Left lobe of liver (tissue), 2 donors: ENCODE measurements at places on chromosomes 5 and 9.

DNA sequence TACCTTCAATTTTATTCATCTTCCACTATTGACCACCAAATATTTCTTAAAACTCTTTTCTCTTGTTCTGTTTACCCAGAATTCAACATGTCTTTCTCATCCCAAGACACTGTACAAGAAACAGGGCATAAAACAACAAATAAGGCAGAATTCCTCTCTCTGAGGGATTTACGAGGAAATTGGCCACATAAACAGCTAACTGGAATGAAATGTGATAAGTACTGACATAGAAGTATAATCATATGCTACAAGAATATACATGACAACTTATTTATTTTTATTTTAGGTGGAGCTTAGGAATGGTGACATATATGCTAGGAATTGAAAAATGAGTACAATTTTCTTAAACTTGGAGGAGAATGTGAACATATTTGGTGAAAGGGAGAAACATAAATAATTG is 48.8 kb upstream of the FBN2 start:
- DNase-seq: no peak

GRCh38 chr5:138653502-138653901 is 78.3 kb upstream of the HSPA9 start:
- no peak for DNase-seq

- DNase-seq: no peak
Measured at GRCh38 chr9:14482856-14483255, 168.9 kb upstream of the NFIB start.

DNA sequence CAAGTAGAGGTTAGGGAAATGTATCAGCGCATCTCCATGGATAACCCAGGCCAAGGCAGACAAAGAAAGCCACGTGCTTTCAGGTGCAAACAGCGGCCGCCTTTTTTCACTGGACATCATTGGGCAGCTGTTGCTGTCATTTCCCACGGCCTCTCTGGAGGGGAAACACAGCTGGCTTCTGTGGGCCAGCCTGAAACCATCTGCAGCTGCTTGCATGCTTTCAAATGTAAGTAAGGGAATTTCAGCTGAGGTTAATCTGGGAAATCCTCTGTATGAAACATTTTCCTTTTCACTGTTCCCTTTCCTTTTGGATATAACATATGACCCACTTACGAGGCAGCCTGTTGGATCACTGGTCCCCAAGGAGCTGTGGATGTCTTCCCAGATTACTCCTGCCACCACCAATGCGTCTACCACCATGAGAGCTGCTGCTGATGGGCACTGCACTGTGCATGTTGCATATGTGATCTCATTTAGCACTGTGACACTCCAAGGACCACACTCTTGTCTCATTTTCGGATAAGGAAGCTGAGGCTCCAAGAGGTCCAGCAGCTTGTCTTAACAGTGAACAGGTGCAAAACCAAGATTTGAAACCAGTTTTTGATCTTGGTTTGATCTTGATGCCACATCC is 106.3 kb downstream of the C9orf152 start:
- DNase-seq: no peak

GRCh38 chr9:78097541-78097940 is 65.9 kb upstream of the GNAQ start:
- no peak for DNase-seq

DNA sequence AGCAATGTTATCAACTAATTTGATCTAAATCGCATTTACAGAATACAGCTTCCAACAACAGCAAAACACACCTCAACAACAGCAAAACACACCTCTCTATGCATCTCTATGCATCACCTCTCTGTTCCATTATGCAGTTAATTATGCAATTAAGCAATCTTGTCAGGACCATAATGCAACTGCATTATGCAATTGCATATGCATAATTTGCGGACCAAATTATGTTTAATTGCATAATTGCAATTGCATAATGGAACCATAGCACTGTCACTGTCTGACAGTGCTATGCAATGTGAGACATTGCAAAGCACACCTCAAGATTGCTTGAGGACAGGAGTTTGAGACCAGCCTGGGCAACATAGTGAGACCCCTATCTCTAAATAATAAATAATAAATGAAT is 80.4 kb upstream of the PRSS3 start:
- no peak for DNase-seq

- no peak for DNase-seq
Measured at GRCh38 chr5:111454198-111454622, 58.1 kb downstream of the STARD4 start.

DNA sequence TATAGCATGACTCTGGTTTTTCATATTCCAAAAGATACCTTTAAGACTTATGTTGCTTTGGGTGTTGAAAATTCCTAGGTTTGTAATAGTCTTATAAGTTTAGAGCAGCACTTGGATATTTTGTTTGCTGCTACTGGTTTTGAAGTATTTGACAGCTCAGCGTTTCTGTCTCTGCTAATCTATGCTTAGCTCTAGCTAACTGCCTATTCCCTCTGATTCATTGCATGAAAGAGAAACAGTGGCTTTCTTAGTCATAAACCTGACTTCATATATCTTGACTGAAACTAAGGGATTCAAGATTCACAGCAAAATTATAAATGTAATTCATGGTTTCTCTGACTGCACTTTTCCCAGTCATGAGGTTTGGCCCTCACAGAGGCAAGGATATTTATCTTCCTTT is 35.6 kb upstream of the ANXA1 start:
- no peak for DNase-seq

DNA sequence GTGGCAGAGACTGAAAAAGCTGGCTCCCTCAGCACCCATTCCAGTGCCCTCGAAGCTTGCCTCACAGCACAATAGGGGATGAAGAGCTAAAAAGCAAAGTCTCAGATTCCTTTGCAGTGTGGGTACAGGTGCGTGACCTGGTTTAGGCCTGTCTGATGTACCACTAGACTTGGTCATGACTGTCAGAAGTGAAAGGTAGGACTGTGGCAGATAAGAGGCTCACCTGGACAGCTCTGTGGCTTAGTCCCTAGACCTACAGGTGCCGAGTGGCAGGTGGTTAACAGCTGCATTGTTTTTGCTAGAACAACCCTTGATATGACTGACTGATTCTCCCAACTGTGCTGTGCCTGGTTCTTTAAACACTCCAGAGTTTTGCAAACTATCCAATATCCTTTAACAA is 14.7 kb upstream of the SFXN1 start:
- no peak for DNase-seq

DNA sequence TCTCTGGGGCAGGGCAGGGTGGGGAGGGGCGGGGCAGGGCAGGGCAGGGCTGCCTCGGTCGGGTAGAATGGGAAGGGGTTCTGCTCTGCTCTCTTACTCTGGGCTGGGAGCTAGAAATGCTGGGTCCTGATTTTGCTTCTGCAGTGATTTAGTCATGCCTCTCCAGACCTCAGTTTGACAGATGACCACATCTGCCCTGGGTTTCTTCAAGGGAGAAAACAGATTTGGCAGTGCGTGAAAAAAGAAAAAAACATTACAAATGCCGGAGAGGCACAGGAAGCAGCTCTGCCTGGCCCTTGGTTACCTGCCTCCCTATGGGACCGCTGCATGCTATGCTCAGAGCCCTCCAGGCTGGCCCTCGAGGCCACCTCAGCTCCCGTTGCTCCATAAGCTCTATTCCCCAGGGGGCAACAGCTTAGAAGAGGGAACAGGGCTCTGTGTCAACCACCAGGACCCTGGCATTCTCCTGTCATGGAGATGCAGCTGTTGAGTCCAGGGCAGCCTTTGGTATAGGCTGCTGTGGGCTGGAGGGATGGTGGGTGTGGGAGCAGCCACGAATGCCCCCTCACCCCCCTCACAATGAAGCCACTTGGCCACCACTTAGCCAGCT is 53.2 kb upstream of the UBTD2 start:
- DNase-seq: no peak

DNA sequence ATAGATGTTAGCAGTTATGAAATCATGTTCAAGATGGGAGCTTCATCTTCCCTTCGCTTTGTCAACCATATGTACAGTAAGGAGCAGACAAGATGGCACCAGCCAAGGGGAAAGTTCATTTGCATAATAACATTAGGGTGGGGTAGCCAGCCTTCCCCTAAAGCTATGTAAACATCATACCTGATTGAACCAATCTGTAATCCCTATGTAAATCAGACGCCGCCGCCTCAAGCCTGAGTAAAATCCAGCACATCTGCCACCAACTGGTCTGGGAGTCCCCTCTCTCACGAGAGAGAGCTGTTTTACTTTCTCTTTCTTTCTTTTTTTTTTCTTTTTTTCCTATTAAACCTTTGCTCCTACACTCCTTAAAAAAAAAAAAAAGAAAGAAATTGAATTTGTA is 30.8 kb upstream of the REEP2 start:
- no peak for DNase-seq
